ENCODE measurements at places on chromosomes 1 and 21.

DNA sequence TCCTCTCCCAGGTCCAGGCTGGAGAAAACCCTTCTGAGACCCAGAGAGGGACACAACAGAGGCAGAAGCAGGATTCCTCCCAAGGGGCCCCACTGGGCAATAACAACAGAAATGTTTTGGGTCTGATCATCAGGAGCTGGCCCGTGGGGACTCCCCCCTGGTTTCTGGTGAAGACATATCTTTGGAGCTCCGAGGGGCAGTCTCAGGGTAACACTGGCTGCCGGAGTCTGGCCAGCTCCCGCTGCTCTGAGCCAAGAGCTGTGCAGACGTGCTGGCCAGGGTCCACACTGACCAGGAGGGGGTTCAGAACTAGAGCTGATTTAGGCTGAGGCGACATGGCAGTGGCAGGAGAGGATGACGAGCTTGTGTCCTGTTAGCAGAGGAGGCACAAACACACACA, 13.1 kb downstream of the ECE1 start:
- no peak for DNase-seq

DNA sequence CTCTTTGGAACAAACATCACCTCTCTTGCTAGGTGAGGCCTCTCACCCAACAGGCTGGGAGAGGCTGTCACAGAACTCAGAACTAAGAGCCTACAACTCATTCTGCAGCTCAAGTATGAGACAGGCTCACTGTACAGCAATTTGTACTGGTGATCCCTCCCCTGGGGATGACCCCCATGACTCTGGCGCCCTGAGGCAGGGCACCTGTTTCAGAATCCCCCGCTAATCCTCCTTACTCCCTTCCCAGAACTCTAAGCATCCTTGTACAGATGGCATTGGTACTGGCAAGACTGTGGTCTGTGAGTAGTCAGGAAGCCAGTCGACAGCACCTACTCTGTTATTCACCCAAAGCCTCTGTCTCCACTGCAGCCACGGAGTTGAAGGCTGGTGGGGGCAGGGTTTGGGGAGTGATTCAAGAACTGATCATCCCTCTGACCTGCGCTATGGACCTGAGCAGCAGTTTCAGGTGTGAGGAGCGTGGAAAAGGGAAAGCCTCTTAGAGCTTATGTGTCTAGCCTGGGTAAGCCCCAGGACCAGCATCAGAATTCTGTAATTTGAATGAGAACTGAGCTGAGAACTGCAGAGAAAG, 655.5 kb downstream of the KIF26B start:
- no peak for DNase-seq

DNA sequence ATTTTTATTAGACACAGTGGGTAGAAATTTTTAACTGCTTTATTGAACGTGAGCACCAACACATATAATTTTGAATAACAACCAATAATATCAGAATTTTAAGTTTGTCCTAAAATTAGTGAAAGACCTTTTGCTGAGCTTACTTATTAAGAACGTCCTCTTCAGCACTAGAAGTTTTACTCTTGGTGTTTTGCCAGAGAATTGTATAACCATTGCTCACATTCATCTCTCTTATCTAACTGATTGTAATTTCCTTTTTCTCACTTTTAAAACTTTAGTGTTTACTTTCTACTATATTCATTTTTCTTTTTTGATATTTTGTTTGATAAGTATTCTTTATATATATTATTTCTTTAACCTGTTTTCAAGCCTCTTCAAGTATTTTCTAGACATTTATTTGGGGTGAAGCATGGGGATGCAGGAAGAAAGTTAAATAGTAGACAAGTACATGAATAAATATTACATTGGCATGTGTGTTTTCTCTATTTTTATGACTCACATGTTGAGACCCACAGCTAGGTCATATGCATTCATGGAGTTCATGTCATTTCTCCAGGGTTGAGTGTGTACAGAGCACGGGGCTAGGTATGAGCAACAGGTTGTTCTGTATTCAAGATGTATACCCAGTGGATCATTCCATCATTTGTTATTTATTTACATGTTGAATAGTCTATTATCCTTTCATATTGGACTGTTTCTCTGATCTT, 90.6 kb downstream of the ATP6V1G3 start:
- no peak for DNase-seq

GRCh38 chr1:180299479-180300221, 69.6 kb downstream of the LHX4 start:
- DNase-seq: no peak

- no peak for DNase-seq
Measured at GRCh38 chr1:17958704-17959103, 148.9 kb upstream of the IGSF21 start.

- DNase-seq: peak; percentile 73
Measured at GRCh38 chr1:209652873-209653401, 712 bp upstream of the LAMB3 start.

DNA sequence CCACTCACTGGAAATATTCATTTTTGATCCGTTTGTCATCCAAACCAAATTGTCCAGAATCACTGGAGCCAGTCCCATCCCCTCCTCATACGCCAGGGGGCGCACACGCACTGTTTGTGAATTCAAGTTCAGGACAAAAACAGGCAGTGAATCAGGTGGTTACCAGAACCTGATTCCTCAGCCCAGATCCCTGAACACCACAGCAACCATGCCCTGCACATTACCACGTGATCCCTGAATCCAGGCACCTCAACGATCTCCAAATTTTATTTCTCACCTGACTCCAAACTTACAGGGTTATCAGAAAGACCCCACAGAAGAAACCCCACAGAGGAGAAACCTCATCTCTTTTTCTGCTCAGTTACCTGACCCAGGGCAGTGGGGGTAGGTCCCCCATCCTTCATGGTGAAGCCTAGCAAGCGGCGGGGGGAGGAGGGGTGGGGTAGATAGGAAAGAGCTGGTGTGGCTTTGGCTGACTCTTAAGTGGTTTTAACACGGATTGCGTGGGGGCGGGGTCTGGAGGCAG, 1.4 kb upstream of the PTPRF start:
- peak; percentile 64 for DNase-seq

DNA sequence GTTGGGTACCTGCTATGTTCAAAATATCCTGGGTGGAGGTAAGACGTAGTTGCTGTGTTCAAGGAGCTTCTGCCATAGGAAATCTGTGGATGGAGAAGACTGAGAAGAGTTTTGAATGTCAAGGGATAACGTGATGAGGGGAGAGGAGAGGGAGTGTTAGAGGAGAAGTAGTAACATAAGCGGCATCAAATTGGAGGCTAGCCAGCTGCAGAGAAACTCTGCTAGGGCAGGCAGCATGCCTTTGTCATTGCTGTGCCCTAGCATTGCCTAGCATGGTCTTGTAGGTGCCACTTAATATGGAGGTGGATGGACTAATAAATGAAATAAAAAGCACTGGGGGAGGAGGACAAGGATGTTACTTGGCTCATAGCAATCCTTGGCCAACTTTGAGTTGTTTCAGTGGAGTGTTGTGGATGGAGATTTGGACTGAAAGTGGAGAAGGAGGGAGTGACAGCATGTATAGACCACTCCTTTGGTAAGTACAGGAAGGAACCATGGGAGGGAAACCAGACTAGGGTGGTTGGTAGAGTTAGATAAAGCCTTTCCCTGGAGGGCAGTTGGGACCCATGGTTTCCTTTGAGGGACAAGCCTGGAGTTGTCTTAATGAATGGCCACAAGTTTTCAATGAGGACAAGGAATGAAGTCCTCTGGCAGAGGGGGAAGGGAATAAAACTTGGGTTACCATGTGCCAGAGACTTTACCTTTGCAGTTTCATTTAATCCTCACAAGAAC, 6.3 kb downstream of the VANGL1 start:
- DNase-seq: no peak

- DNase-seq: no peak
Measured at GRCh38 chr1:217983051-217983375, 302.1 kb upstream of the RRP15 start.

- DNase-seq: no peak
Measured at GRCh38 chr1:157774412-157774811, 2.5 kb downstream of the FCRL2 start.

GRCh38 chr1:202807926-202808757, at the start of gene KDM5B:
Gene KDM5B (minus strand): TSS chr1:202808421. CDS start chr1:202808305, 116 bp downstream.
- peak; percentile 81 for DNase-seq

DNA sequence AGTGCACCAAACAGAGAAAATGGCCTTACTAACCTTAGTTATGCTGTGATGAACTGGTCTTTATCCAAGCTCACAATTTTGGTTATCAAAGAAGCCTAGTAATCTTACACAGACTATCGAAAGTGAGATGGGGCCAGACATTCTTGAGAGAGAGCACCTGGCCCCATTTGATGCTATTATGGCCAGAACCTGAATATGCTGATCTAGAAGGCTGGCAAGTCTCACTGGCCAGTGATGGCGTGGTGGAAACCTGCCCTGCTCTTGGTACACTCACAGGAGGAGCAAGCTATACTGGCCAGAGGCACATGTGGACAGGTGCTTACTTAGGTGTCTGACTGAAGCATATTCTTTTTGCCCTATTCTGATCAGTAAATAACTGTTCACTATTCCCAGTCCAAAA, 357.8 kb upstream of the ZRANB2 start:
- no peak for DNase-seq

- peak; percentile 16 for DNase-seq
Measured at GRCh38 chr1:13725714-13726175, 25.8 kb downstream of the PRDM2 start.
